ENCODE measurements at places on chromosomes 7 and 10.

DNA sequence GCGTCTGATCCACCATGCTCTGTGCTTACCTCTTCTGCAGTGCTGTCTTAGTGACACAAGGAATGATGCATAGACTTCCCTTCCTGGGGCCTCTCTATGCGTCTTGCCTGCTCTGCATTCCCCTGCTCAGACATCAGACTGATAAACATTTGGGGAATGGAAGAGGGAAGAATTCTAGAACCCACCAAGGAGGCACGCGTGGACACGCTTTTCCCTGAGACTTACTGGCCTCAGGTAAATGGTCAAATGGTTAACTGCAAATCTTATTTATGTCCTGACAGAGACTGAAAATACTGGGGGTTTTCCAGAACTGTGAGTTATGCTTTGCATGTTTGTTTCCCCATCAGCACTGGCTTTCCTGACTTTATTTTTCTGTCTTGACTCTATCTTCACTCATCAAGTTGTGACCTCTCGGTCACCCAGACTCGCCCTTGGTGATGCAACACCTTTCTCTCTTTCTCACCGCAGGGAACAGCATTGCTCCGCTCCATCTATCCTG, 285.9 kb upstream of the FZD8 start:
- no peak for DNase-seq

DNA sequence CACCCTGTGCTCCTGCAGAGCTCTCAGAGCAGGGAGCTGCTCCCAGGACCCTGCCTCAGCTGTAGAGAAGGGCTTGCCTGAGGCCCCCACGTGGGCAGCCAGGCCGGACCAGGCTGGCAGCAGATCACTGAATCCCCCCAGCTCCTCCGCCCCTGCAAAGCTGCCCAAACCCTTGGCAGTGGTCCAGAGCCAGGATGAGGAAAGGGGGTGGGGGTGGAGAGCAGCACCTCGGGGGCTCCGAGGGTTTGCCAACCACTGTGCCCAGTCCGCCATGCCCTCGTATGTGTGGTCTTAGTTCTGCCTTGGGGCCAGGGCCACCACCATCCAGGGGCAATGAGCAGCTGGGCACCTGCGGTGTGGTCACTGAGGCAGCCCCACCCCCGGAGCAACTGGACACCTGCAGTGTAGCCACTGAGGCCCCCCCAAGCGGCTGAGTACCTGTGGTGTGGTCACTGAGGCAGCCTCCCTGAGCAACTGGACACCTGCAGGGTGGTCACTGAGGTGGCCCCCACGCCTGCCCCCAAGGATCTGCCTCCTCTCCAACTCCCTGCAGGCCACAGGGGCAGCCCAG, 90.8 kb downstream of the TCERG1L start:
- DNase-seq = no peak

DNA sequence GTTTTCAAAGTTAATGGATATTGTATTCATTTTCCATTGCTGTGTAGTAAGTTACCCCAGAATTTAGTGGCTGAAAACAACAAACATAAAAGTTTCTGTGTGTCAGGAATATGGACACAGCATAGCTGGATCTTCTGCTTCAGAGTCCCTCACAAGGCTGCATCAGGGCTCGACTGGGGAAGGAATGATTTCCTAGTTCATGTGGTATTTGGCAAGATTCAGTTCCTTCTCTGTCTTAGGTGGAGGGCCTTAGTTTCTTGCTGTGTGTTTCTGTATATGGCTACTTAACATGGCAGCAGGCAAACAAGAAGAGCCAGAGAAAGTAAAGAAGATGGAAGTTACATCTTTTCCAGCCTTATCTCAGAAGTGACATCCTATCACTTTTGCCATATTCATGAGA, 51.1 kb downstream of the TPST1 start:
- DNase-seq = no peak

DNA sequence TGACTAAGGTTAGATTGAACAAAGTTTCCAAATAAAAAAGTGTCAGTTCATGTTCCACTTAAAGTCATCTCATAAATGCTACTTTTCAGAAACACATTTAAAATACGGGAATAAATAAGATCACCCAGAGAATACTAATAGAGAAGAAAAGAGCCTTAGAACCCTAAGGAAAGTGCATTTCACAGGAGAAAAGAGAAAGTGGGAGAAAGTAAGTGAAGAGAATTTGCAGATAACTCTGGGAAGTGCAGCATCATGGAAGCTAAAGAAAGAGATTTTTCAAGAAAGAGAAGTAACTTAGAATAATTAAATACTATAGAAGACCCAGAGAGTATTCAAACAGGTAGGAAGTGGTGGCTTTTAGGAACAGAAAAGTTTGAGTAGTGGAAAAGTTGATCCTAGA, 132.6 kb downstream of the VTI1A start:
- DNase-seq = no peak

GRCh38 chr7:94429153-94429552, 34.5 kb downstream of the COL1A2 start:
- no peak for DNase-seq

GRCh38 chr7:151721694-151722093, 155.2 kb downstream of the PRKAG2 start:
- DNase-seq = no peak

DNA sequence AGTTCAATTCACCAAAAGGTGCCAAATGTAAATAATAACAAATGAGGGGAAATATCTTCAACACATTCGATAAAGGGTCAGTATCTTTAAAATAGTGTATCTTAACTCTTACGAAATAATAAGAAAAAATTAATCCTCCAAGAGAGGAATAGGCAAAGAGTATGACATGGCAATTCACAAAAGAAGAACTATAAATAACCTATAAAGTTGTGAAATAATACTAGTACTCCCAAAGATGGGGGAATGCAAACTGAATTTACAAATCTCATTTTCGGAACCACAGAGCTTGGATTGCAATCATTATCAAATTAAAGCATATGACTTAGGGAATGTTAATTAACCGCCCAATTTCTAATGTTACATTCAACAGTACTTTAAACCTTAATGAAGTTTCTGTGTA, 78.2 kb upstream of the TARP start:
- no peak for DNase-seq

DNA sequence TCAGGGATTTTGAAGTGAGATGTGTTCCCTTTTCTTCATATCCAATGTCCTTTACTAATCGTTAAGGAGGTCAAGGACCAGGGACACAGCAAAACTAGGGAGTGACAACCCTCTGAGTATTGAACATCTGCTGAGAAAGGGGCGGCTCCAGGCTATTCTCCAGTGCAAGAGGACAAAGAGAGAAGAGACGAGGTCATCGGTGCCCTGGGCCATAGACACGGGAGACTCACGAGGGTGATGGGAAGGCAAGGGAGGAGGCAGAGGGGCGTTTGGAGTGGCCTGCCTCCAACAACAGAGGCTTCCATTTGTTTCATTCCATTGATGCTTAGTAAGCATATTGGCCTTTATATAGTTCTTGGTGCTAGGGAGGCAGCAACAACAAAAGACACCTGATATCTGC, 268.4 kb downstream of the CXCL12 start:
- DNase-seq = no peak

DNA sequence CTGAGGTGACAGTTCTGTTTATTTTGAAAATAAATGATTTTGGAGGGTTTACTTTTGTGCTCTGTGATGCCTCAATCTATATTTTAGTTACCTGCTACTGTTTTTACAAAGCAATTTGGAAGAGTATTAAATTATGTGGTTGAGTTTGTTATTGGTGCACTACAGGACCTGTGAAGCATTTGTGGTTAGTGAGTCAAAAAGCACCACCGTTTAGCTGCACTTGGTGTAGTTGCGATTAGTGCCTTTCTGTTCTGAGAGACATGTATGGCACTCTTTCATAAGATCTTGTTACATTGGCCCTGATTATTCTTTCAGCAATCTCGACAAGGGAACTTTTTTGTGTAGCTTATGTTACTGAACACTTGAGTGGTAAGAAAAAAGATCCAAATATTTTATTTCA, 132.2 kb downstream of the BBS9 start:
- no peak for DNase-seq

GRCh38 chr10:94315024-94315451, 47.7 kb downstream of the NOC3L start:
- DNase-seq = no peak

DNA sequence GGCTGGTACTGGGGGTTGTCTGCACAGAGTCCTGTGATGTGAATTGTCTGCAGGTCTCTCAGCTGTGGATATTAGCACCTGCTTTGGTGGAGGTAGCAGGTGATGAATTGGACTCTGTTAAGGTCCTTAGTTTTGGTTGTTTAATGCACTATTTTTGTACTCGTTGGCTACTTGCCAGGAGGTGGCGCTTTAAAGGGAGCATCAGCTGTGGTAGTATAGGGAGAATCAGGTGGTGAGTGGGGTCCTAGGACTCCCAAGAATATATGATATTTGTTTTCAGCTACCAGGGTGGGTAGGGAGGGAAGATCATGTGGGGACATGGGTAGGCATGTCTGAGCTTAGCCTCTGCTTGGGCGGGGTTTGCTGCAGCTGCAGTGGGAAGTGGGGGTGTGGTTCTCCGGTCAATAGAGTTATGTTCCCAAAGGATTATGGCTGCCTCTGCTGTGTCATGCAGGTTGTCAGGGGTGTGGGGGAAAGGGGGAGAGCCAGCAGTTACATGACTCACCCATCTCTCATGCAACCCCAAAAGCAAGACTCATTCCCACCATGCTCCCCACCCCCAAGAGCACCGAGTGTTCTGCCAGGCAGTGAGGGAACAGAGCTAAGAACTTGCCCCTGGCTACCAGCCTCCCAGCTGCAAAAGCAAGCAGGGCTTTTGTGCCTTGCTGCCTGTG, 53.7 kb upstream of the ZNF273 start:
- DNase-seq = peak; percentile 39

- DNase-seq = no peak
Measured at GRCh38 chr10:102644066-102644645, at the start of gene TRIM8. Gene TRIM8, plus strand, starts transcription at chr10:102644479. Its CDS starts 139 bp downstream, at chr10:102644618.

GRCh38 chr7:139948587-139949335, 114.0 kb downstream of the PARP12 start:
- DNase-seq = no peak

DNA sequence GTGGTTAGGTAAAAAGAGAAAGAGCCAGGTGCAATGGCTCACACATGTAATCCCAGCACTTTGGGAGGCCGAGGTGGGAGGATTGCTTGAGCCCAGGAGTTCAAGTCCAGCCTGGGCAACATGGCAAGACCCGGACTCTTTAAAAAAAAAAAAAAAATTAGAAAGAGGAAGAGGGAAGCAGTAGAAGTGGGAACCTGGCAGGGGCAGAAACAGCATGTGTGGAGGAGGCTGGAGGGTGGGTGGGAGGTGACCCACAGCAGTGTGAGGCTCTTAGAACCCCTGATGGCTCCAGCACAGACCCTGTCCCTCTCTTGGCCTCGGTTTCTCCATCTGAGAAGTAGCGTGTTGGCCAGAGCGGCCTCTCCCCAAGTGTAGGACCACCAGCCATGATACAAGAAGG, 4.9 kb upstream of the CCL24 start:
- no peak for DNase-seq

DNA sequence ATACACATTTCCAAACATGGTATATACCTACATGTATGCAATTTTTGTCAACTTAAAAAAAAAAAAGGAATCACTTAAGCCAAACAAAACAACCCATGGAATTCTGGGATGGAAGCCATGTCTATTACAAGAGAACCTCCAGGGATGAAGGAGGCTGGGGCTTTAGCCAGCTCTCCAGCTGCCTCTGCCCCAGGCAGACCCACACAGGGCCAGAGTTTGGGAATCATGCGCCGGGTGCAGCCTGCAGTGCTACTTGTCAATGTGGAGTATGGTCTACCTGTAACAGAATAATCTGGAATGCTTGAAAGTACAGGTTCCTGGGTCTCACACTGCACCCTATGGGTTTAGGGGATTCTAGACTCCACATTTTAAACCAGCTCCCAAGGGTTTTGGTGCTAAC, 10.8 kb downstream of the ATP6V0E2 start:
- DNase-seq = no peak

GRCh38 chr10:19426034-19426433, 377.4 kb downstream of the MALRD1 start:
- no peak for DNase-seq

DNA sequence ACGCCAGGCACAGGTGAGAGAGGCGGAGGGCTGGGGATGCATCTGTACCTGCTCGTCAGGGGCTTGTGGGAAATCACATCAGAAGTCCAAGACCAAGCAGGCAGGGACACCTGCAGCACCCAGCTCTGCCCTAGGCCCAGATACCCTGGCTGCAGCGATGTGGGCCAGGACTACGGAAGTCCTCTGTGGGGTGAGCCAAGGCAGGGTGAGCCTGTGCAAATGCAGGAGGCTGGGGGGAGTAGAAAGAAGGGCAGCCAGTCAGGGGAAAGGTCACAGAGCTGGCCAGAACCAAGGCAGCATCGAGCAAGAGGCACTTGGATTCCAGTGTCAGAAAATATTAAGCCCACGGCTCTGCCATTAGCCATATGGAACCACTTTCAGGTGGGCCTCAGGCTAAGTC, 85.2 kb downstream of the TNS3 start:
- DNase-seq = no peak

DNA sequence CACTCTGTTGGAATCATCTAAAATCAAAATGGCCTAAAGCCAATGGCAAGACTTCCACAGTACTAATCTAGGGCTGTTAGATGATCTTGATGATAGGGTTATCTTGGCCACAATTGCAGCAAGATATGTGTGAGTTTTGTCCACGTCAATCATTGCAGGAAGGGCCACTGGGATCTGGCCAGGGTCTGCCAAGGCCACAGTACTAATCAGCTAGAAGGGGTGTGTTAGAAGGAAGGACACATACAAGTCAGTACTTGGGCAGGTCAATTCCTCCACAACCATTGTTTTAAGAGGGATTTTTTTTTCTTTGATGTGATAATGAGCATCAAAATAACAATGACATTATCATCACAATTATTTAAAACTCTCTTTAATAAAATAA, 1.6 kb downstream of the LMOD2 start:
- DNase-seq = no peak

DNA sequence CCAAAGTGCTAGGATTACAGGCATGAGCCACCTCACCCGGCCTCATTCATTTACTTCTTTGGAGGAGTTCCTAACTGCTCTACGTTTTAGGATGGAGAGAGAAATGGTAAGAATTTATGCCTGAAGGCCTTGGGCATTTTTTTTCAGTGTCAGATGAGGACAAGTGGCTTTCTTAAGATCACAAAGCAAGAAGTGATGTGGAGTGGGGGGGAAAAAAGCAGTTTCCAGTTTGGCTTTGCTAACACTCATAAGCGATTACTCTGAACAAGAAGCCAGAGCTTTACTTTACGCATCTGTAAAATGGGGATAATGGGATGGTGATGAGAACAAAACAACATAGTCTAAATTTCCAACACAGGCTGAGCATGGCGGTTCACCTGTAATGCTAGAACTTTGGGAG, 2.6 kb upstream of the PPIA start:
- no peak for DNase-seq

DNA sequence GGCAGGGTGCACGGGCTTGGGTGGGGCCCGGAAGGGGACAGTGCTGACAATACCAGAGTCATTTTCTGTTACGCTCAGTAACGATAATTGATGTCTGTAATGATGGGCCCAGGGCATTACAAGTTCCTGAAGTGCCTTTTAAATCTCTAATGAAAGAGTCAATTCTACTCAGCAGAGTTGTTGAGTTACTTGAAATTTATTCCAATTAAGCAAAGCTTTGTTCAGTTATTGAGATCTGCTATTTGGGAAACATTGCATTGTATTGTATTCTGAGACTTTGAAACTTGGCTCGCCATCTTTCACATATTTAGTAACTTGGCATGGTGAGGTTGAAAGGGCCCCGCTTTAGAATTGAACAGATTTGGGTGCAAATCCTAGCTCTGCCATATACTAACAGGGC, 34.7 kb downstream of the MINDY4 start:
- DNase-seq = no peak

- no peak for DNase-seq
Measured at GRCh38 chr10:99914236-99914635, 95.5 kb downstream of the DNMBP start.

Data from hypothalamus (tissue), 51 donors.